ENCODE measurements at places on chromosomes 13 and 19.

DNA sequence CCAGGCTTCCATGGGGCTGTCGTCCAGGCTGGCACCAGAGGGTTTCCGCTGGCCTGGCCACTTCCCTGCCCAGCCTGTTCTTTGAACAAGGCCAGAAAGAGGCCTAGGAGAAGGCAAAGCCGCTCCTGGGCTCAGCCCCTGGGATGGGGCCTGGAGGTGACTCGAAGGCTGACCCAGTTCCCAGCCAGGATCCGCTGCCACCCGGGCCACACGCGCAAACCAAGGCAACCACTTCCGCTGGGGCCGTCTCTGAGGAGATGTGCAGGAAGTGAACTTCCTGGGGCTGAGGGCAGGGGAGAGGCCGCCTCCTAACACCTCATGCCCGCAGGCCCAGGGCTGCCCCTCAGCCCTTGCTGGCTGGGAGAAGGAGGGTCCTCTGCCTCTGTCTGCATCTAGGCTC lies 15.2 kb downstream of the PLEKHF1 start:
- no peak for DNase-seq

- DNase-seq, result no peak
Observed at GRCh38 chr19:5561559-5561958, 6.2 kb downstream of the TINCR start.

GRCh38 chr19:36151144-36152018 lies 866 bp downstream of the COX7A1 start:
- no peak for DNase-seq

GRCh38 chr13:65488606-65489005 lies 1741.5 kb downstream of the PCDH9 start:
- no peak for DNase-seq

- no peak for DNase-seq
Observed at GRCh38 chr13:109669956-109670355, 116.4 kb downstream of the IRS2 start.

All from NCI-H524 treated with DMSO at 0.1 percent for 48 hours (cell line).